ENCODE measurements at places on chromosomes 7 and 10.

DNA sequence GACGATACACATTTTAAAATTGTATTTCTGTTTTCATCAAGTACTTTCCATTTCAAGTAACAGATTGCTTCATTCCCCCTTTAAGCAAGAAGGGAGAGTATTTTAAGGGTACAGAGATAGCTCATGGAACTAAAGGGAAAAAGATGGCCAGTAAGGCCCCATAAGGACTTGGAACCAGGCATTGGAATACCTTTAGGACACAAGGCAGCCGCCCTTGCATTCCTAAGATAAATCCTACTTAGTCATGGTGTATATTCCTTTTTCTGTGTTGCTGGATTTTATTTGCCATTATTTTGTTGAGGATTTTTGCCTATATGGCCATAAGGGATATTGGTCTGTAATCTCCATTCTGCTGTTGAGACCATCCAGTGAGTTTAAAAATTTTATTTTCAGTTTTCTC, 49.2 kb downstream of the BTRC start:
- DNase-seq: no peak

DNA sequence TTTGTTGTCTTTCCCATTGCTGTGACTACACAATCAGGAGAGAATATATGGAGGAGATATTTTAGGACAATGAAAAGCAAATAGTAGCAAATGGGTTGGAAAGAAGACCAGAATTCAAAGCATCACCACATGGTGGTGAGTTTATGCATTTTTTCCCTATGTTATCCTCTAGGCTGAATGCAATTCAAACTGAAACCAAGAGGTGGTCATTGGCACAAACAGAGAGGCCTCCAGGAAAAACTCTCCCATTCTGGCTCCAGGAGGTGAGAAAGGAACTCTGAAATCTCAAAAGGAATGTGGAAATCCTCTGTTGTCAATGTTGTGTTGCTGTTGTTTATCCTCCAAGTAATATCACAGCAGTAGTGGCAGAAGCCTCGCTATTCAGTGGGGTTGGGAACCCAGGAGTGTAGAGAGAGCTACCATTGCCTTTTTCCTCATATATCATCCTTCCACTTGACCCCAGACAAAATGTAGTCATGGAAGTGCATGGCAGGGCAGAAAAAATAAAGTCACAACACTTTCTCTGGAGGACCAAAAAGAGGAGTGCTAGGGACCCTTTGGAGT, 819.1 kb downstream of the GRID1 start:
- DNase-seq: no peak

DNA sequence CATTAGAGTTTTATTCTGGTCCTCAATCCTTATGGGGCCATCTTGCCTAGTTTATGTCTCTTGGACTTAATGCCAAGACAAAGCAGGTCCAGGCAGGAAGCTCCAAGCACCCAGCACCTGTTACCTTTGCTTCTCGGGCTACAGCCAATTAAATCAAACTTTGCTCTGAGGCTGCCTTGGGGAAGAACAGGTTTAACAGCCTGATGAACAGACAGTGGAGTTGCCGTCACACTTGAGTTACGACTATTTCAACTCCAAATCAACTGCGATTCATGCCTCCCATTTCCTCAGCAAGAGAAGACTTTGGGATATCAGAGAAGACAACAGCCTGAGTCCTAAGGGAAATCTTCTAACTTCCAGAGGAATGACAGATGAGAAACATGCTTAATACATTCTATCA, 62.2 kb downstream of the XPNPEP1 start:
- no peak for DNase-seq

- no peak for DNase-seq
Observed at GRCh38 chr7:35818513-35818912, 17.7 kb downstream of the SEPTIN7 start.

DNA sequence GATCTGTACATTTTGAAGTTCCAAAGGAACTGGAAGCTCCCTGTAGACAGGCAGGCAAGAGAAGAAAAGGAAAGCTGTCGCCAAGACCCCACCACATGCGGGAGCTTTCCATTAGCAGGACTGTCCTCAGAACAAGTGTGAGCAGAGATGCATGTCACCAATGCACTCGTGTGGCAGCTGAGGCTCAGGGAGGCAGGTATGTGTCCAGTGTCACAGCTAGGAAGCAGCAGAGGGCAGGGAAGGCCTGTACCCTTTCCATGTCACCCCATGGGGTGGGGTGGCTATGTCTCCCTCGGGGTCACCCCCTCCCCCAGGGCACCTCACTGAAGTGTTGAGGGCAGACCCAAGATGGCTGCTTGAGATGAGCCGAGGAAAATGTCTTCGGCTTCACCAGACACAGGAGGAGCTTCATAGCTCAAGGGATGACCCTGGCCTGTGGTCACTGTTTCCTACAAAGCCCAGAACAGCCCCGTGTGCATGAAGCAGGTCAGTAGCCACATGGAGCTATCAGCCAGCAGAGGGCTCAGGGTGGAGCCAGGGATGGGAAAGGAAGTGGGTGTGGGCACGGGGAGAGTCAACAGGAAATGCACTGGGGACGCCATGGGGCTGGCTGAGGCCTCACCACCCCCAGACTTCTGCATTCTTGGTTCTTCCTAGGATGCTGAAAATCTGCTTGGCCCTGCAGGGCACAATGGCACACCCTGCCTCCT, 96.6 kb downstream of the FAM53B start:
- DNase-seq: peak; percentile 78

DNA sequence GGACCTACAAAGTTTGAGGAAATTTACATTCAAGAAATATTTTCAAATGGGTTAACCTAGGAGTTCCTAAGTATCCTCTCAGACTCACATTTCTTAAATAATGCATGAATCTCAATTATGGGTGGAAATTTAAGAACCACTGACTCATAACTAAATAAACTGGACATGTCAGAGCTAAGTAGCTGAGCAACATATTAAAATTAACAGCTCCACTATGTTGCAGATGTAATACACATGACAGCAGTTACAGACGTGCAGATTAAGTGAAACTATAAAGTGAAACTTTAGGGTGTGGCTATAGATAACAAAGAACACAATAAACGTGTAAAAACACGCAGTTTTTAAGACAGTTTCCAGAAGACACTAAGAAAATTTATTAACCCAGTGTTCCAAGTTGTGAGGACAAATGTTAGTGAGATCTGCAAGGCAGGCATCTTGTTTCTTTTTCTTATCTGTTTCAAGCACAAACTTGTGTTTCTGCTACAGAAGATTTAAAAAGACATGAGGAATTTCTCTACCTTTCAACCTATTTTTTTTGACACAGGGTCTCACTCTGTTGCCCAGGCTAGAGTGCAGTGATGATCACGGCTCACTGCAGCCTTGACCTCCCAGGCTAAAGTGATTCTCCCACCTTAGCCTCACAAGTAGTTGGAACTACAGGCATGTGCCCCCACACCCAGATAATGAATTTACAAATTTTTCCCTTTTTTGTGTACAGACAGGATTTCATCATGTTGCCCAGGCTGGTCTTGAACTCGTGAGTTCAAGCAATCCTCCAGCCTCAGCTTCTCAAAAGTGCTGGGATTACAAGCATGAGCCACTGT, 25.3 kb downstream of the DNMBP start:
- DNase-seq: no peak

- DNase-seq: no peak
Observed at GRCh38 chr7:54483523-54483922, 58.7 kb upstream of the VSTM2A start.

GRCh38 chr10:119849031-119849789, 23.4 kb downstream of the MCMBP start:
- DNase-seq: no peak

- DNase-seq: no peak
Observed at GRCh38 chr7:95435422-95435780, 573 bp upstream of the PON2 start.

GRCh38 chr10:130440971-130441370, 304.8 kb downstream of the GLRX3 start:
- DNase-seq: no peak

DNA sequence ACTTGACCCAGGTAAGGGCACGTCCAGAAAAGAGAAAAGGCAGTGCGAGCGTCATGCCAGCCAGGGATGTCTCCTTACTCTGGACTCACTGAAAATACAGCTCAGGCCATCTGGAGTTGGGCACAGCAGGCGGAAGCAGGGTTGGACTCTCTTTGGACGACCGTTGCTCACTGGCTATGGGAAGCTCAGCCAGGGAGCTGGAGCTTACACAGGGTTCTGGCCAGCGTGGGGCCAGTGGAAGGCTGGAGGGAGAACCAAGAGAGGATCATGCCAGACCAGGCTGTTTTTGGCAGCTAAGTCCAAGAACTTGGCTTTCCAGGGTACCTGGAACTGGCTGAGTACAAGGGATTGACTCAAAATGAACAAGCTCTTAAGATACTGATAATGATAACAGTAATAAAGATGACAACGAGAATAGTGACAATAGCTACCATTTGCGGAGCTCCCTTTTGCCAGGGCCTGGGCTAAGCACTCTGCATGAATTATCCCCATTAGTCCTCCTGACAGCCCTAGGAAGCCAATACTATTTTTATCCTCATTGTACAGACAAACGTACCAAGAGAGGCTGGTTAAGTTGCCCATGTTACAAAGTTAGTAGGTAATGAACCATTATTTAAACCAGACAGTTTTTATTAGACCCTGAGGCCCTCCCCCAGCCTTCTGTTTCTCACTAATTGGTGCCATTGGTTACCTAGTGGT, 177.6 kb downstream of the PTPN20 start:
- no peak for DNase-seq

- DNase-seq: no peak
Observed at GRCh38 chr10:34323192-34323591, 491.9 kb downstream of the PARD3 start.

GRCh38 chr10:72075376-72076115, 12.8 kb downstream of the SPOCK2 start:
- DNase-seq: no peak

- no peak for DNase-seq
Observed at GRCh38 chr7:32179567-32179966, 109.4 kb upstream of the PDE1C start.

- no peak for DNase-seq
Observed at GRCh38 chr10:98617906-98618520, 171.3 kb upstream of the HPS1 start.

DNA sequence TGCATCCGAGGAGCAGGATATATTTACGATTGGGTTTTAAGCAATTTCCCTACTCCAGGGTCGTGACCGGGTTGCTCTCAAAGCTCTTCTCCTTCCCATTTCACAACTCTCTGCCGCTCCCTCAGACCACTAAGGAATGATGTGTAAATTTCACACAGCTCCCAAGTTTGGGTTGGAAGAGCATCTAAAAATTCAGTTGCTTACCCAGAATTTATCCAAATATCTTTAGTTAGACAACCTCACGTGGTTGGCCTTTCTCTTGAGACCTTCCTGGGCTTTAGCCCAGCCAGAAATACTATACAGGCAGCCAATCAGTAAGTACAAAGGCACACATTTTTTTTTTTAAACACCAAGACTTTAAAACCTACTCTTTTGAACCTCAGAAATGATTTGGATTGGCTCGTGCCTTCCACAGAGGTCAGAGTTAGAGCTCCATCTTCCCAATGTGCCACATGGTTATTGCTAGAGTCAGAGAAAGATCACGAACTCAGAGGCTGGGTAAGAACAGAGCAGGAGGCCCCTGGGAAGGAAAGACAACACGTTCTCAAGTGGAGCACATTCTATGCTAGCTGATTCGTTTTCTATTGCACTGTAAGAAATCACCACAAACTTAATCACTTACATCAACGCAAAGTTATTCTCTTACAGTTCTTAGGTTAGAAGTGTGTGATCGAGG, 335.4 kb upstream of the MGMT start:
- DNase-seq: no peak

DNA sequence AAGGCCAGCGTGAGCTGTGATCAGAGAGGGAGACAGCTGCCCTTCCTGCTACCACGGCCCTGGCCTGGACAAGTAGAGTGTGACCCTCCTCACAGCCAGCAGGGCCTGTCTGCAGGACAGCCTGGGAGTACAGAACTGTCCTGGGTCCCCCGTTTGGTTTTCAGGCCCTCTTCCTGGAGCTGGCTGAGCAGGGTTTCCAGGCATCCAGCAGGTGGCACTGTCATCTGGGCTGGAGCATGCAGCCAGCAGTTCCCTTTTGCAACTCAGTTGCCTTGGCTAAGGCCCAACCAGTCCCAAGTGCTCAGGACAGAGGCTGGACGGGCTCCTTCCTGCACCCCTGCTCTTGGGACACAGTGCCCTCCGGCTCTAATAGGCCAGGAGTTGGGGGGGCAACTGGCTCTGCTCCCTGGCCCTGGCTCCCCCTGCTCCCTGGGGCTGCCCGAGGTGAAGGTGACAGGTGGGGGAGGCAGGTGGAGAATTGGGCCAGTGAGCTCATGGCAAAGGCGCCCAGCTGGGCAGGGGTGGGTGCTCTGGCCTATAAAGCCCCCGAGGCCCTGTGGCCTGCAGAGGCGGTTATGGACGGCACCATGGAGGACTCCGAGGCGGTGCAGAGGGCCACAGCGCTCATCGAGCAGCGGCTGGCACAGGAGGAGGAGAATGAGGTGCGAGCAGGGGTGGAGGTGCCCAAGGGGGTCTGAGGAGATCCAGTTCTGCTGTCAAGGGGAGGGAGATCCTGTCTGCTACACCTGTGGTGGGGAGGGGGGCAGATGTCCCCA, at the start of gene ANKRD2:
Gene ANKRD2 (plus strand): TSS at position 566 of the 776 bp plus-strand sequence. CDS start 10 bp downstream, at position 576.
- DNase-seq: peak; percentile 63

DNA sequence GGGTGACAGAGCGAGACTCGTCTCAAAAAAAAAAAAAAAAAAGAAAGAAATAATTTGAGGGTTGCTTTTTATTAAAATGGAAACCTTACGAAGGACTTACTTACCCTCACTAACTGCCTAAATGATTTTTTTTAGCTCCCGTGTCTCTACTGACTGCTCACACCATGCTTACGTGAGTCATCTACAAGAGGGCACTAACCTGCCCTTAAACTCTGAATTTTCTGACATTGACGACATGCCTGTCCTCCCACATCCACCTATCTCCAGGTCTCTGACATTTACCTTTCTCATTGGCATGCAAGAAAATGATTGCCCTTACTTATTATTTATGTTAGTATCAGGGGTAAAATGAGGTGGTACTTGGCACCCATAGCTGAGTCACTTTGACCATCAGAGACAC, 1286.3 kb upstream of the AUTS2 start:
- no peak for DNase-seq

- DNase-seq: no peak
Observed at GRCh38 chr7:30224511-30225062, 59.8 kb upstream of the ZNRF2 start.

GRCh38 chr7:36896956-36897590, 172.8 kb upstream of the AOAH start:
- no peak for DNase-seq

DNA sequence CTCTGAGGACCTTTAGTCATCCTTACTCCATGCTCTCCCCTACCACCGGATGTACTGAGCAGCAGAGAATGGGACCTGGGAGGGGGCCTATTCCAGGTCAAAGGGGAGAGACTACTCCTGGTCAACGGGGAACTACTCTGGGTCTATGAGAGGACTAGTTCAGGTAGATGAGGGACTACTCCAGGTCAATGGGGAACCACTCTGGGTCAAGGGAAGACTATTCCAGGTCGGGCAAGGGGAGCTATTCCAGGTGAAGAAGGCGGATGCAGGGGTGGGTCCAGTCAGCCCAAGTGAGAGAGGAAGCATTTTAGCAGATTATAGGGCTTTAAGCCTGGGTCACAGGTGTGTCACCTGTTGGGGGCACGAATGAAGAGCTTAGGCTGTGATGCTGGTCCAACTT, 35.4 kb downstream of the CCM2 start:
- DNase-seq: no peak

- peak; percentile 62 for DNase-seq
Observed at GRCh38 chr10:7409045-7409731, 1.6 kb downstream of the SFMBT2 start.

GRCh38 chr7:2541291-2542010, 13.9 kb downstream of the BRAT1 start:
- no peak for DNase-seq

GRCh38 chr10:6996431-6996830, 414.4 kb downstream of the SFMBT2 start:
- DNase-seq: no peak
